ENCODE measurements at places on chromosomes 2 and 18. TPM values are rescaled to one million over a fixed set of nuclear protein-coding genes. Genes with fewer than 3 reads are reported as not detected.
A peak's percentile ranks its signal among the peaks of the same experiment; 100 is the strongest.

ATP6V1B1 gene
- not detected for polyA plus RNA-seq

IL37 gene
- not detected for polyA plus RNA-seq

FAHD2A gene
- 17.1 TPM for polyA plus RNA-seq

DPP10 gene
- polyA plus RNA-seq = not detected

HOXD9 gene
- not detected for polyA plus RNA-seq

GAD1 gene
- polyA plus RNA-seq = not detected

UGT1A8 gene
- polyA plus RNA-seq = not detected

ZNF236 gene
- polyA plus RNA-seq = 5.0 TPM

IL36B gene
- polyA plus RNA-seq = not detected

SERPINB13 gene
- polyA plus RNA-seq = not detected

DNA sequence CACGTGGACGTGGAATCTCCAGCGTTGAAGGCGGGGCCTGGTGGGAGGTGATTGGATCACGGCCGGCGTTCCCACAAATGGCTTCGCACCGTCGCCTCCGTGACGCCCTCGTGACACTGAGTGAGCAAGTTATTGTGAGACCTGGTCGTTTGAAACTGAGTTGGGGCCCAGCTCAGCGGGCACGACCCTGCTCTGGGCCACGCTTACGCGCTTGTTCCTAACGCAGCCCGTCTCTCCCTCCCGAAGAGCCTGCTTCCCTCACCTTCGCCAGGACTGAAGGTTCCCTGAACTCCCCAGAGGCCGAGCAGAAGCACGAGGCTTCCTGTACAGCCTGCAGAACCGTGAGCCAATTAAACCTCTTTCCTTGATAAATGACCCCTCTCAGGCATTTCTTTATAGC is 121.8 kb downstream of the RTP5 start:
- DNase-seq = no peak

DNA sequence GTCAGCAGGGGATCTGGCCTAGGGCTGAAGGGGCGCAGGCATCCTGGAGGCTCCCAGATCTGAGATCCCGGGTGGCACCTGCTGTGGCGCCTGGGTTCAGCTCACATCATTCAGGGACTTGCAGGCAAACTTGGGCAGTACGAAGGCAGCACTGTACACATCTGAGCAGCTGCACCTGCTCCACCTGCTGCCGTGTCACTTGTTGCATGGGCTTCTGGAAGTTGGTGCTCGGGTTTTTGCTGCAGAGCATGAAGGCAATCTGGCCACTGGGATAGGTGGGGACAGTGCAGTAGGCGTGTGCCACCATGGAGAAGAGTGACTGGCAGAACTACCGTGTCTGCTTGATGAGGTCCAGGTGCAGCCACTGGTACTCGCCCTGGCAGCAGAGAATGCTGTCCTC is 48.6 kb downstream of the UGGT1 start:
- DNase-seq = no peak

DNA sequence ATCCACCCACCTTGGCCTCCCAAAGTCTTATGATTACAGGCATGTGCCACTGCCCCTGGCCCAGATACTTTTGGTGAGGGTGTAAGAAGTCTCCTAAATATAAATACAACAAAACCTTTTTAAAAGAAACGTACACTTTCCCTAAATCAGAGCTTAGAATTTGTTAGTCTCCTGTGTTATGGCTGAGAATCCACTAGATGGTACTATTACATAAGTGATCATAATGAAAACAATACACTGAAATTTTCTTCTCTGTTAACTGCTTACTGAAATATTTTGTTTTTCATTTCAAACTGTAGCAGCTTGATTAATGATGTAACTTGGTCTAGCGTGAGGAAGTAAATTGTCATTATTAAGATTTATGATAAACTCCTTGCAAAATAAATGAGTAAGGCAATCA is 74.8 kb upstream of the FAM98A start:
- DNase-seq = no peak

GRCh38 chr2:29223851-29224692 is 108.9 kb downstream of the CLIP4 start:
- DNase-seq = no peak

DNA sequence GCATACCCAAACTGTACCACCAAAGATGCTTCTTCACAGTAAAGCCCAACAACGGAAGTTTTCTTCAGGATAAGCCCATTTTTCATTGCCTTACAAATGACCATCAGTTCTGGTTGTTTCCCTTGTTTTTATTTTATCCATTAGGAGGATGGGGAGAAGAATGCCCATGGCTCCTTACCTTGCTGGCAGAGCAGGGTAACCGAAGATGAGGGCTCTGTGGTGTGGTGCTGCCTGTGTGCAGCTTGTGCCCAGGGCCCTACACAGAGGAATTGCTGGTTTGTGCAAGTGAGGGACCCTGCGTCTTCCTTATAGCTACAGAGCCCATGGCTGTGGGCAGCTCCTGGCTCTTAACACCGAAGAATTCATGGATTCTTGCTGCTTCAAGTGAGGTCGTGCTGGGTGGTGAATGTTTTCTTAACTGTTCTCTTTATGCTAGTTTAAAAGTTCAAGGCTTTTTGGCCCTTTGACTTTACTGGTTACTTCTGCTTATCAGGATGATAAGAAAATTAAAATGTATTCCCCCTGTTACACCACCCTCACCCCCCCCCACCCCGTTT is 110.6 kb downstream of the MAP4K4 start:
- no peak for DNase-seq

- no peak for DNase-seq
Measured at GRCh38 chr18:51107598-51108305, 77.7 kb downstream of the SMAD4 start.

- no peak for DNase-seq
Measured at GRCh38 chr2:216606551-216607276, 26.5 kb upstream of the IGFBP2 start.

GRCh38 chr2:100606332-100606725 is 43.5 kb downstream of the PDCL3 start:
- DNase-seq = no peak

- DNase-seq = no peak
Measured at GRCh38 chr2:151916632-151917031, 88.4 kb upstream of the ARL5A start.

DNA sequence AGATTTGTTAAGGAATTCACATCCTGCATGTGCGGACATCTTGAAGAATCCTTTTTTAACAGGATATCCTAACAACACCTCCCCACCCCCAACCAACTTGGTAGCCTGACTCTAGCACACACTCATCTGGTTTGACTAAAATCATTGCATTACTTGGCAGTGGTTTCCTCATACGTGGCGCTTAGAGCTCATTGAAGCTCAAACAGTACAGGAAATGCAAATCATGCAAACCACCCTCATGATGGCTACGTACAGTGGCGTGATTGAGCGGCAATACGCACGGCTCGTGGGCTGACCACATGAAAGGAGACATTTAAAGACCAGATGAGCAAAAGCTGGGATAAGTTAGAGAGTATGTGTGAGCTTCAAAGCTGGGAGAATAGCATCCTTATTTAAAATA is 336.2 kb downstream of the ZEB2 start:
- peak; percentile 59 for DNase-seq

- peak; percentile 60 for DNase-seq
Measured at GRCh38 chr2:96960153-96960961, 26.0 kb downstream of the FAM178B start.

DNA sequence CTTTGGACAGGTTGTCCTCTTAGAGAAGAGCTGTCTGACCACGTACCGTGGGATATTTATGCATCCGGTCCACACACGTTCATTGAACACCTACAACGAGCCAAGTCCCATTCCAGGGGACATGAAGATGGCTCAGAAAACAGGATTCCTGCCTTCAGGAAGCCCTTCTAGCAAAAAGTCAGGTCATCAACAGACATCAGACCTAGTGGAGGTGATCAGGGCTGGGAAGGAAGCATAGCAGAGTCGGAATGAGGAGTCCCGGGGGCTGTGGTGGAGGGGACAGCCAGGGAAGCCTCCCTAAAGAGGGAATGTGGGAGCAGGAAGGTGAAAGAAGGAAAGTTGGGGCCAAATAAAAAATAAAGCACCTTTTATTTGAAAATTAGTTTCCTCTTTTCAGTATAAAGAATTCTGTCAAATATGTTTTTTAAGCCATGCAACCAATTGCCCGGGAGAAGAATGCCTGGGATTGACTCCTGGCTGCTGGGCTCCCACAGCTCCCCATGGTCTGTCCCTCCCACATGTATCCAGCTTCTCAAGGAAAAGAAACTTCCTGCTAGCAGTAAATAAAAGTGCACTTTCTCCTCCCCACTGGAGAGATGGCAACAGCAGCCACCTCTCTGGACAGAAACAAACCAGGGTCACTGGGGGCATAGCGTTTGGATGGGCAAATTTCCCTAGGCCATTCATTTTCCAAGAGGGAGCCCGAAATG is 144.8 kb downstream of the SMAD7 start:
- no peak for DNase-seq

- DNase-seq = no peak
Measured at GRCh38 chr2:21267232-21267835, 143.6 kb downstream of the TDRD15 start.

GRCh38 chr2:174180165-174180724 is 68.1 kb downstream of the OLA1 start:
- no peak for DNase-seq

DNA sequence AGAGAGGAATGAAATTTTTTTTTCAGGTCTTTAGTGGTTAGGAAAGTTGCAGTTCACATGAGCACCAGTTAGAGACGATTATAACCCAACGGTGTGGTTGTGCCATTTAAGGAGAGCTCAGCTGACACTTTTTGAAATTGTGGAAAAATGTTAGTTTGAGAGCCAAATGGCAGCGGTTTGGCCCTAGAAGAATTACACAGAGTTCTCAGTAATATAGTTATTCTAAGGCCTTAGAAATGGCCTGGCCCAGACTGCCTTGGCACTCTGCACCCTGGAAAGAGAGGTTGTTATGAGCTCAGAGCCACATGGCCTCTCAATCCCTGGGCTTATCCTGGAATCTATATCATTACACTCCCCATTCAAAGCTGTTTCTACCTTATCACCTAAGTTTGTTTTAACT is 117.4 kb downstream of the RHBDD1 start:
- DNase-seq = no peak

DNA sequence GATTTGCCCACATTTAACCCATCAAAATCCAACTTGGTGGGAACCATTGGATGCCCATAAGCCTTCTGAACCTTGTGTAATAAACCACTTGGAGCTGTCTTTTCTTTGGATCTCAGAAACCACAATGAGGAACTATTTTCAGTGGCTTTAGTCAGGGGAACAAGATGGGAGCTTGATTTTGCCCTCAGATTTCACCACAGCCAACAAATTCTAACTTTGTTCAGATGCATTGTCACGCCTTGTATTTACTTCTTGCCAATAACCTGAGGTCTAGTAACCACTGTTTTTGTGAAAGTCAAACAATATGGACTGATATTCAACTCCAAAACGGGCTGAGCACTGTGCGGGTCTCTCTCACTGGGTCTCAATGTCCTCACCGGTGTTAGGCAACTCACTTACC is 508.2 kb downstream of the TNS1 start:
- no peak for DNase-seq
